ENCODE measurements at places on chromosomes 3 and 15.

GRCh38 chr15:53324061-53324460, 435.4 kb downstream of the WDR72 start:
- DNase-seq: no peak

DNA sequence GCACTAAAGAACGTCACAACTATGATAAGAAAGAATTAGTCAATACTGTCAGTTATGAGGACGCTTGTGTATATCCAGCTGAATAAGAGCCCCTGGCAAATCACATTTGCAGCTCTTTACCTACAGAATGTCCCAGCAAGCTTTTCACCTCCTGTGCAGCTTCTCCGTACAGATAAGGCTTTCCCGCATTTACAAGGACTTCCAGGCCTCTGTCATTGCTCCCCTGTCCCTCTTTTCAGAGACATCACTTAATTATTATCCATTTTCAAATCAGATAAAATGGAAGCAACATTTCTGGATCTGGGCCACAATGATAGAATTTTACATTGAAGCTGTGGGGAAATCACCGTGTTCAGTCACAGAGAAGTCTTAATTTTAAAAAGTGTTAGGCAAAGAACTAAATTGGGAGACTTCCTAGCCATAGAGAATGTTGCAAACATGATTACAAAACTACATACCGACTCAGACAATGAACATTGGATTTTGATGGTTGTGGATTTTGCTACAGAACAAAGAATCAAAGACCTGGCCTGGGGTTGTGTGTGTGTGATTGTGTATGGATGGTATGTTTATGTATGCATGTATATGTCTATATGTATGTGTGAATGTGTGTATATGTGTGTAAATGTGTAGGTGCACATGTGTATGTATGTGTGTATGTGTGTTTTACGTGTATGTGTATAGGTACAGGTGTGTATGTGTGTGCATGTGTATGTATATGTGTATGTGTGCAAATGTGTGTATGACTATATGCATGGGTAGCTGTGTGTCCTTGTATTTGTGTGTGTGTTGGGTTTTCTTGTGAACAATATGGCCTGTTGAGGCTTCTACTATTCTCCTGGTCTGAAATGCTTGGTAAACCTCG, 41.5 kb downstream of the MGLL start:
- peak; percentile 39 for DNase-seq

- peak; percentile 97 for DNase-seq
These were observed 71.5 kb upstream of the PLXNA1 start for GRCh38 chr3:126911162-126912026.

DNA sequence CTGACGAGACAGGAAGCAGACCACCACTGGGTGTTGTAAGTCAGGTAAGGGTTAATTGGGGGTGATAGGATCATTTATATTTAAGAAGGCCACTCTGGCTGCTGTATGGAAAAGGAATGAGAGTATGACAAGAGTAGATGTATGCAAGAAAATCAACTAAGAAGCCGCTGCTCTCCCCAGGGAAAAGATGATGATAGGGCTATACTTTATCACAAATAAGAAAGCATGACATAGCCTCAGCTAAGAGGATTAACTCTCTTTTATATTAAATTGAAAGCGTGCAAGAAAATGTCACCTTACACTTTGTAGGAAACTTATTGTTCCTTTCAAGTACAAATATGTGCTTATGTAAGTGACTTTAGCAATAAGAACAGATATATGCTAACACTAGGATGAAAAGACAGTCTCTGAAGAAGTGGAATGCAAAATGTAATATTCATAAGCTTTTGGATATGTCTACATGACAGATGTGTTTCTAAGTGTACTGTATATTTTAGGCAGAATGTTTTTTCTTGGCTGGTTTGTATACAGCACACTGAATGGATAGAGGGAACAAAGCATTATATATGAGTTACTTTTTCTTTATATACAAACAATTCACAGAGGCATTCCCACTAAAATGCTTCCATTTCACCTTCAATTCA, 8.7 kb upstream of the NDUFB4 start:
- no peak for DNase-seq

GRCh38 chr3:116433552-116433951, 11.7 kb downstream of the LSAMP start:
- no peak for DNase-seq

DNA sequence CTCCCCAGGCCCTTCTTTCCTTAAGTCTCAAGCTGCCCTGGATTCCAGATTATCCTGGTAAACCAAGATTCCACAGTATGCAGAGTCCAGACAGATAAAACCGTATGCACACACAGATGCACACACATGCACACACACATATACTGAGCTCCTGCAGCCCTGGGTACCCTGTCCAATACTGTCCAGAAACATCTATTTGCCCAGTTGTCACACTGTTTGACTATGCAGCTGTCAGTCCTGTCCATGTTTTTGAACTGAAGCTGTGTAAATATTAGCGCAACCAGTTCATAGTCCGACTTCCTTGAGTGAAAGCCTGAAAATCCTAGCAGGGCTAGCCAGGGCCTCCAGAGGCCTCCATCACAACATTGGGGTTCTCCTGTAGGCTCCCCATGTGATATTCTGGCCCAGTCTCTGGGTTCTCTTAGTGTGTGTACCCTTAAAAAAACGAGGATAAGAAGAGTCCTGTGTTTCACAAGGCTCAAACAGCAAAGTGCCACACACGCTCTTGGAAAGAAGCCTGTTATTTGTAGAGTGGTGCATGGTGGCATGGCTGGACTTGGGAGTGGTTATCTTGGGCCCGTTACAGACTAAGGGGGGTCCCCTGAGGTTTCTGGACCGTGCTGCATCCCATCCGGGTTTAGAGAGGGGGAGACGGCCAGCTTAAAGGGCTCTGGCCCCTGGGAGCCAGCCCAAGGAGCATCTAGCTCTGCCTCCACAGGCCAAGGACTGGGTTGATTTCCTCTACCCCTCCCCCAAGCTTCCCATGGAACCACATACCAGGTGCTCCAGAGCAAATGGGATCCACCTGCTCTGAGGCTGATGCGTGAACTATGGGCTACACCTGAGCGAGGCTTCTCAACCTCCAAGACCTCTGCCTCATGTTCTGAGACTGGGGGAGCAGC, 108.3 kb downstream of the IQSEC1 start:
- DNase-seq: no peak

- DNase-seq: no peak
These were observed 29.9 kb upstream of the TJP1 start for GRCh38 chr15:29852201-29852600.

DNA sequence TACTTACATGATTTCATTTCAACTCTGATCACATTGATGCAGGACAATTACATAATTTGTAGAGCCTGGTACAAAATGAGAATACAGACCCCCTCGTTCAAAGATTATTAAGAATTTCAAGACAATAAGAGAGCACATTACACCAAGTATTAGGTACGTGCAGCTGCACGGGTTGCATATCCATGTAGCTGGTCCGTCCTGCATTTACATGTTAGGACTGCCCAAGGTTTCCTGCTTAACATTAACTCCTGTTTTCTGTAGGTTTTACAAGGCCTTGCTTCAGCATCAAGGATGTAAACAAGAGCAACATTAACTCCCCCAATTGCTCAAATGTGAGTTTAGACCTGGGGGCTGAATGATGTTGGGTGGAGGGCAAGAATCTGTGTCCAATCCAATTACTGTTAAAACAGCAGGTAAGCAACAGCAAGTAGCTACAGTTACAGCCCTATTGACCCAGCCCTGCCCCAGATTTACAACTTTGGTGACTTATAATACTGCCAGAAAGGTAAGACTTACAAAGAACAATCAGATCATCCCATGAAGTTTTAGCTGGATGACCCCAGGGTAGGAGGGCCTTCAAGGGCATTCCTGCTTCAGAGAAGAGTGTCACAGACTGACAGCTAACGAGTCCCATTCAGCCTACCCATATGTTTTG, 127.4 kb upstream of the PPP2R3A start:
- no peak for DNase-seq

GRCh38 chr15:58566029-58566428, 134.2 kb downstream of the LIPC start:
- no peak for DNase-seq

GRCh38 chr3:193757457-193757856, 164.4 kb downstream of the OPA1 start:
- no peak for DNase-seq

GRCh38 chr15:31264559-31265089, 62.0 kb upstream of the KLF13 start:
- DNase-seq: no peak

GRCh38 chr15:67824976-67825880, at the start of gene SKOR1:
SKOR1 (plus strand) TSS chr15:67825509; CDS start chr15:67825603, 94 bp downstream.
- DNase-seq: peak; percentile 70

DNA sequence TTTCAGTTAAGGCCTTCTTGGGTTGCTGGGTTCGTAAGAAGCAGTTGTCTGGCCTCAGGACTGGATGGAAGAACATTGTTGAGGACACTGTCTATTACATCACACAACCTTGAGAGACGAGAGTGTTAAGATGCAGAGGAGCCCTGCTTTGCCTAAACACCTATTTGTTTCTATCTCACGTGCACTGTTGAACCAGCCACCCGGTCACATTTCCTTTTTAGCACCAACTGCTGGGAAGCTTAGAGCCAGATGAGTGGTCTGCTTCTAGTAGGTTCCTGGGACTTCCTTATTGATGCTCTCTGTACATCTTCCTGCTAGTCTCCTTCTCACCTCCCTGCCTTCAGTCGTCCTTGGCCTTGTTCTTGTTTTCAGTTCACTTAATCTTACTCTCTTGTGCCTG, 22.3 kb downstream of the CAND2 start:
- no peak for DNase-seq

Data from GM23248 (cell line).